Cardiac ventricle fibroblast (primary cell): ENCODE measurements at places on chromosomes 1 and 21. TPM values are rescaled to one million over a fixed set of nuclear protein-coding genes. Genes with fewer than 3 reads are reported as not detected.

The DCST1 gene
- total RNA-seq = not detected in 2 replicates

The MPL gene
- not detected in 2 replicates for total RNA-seq

The CACNA1S gene
- not detected in 2 replicates for total RNA-seq

The KCNQ4 gene
- 0.10 TPM in 1 of 2 replicates, not detected in the other for total RNA-seq

The PDIK1L gene
- 2.7 and 3.0 TPM in 2 replicates for total RNA-seq

The RHD gene
- total RNA-seq = not detected in 2 replicates

The FMO4 gene
- 4.2 and 8.2 TPM in 2 replicates for total RNA-seq

The PLA2G2F gene
- not detected in 2 replicates for total RNA-seq

The NDUFV3 gene
- 44.2 and 48.0 TPM in 2 replicates for total RNA-seq

The ANXA9 gene
- not detected in 2 replicates for total RNA-seq

The TIPRL gene
- total RNA-seq = 19.4 and 39.1 TPM in 2 replicates

The CFHR2 gene
- not detected in 2 replicates for total RNA-seq

The OLFML3 gene
- total RNA-seq = 59.8 and 64.8 TPM in 2 replicates

The MOB3C gene
- 8.4 and 20.2 TPM in 2 replicates for total RNA-seq

The OR2T11 gene
- total RNA-seq = not detected in 2 replicates

The IFNAR1 gene
- total RNA-seq = 28.7 and 30.4 TPM in 2 replicates

The MFAP2 gene
- 85.2 and 88.5 TPM in 2 replicates for total RNA-seq

The TLCD4 gene
- 0.75 and 0.78 TPM in 2 replicates for total RNA-seq

The OR13G1 gene
- not detected in 2 replicates for total RNA-seq

The IVL gene
- not detected in 2 replicates for total RNA-seq

The FAM131C gene
- 0.75 TPM in 1 of 2 replicates, not detected in the other for total RNA-seq

The PSMA5 gene
- 27.3 and 27.6 TPM in 2 replicates for total RNA-seq

The CCDC27 gene
- not detected in 2 replicates for total RNA-seq

The C1orf185 gene
- not detected in 2 replicates for total RNA-seq
